ENCODE measurements at places on chromosomes 13 and 19.

DNA sequence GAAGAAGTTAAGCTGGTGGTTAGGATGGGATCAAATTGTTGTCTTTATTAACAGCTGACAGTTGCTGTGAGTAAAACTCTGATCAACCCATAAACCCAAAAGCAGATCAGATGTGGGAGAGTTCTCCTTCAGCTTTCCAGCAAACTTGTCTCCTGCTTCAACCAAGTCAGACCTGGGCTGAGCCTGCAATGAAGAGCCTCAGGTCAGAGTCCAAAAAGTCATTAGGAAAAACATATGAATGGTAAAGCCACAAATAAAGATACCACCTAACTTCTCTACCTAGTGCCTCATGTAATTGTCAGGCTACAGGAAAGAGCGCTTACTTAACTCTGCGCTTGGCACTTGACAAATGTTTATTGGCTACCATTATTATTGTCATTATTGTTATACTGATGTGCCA is 21.9 kb upstream of the UBE2L5 start:
- no peak for DNase-seq

DNA sequence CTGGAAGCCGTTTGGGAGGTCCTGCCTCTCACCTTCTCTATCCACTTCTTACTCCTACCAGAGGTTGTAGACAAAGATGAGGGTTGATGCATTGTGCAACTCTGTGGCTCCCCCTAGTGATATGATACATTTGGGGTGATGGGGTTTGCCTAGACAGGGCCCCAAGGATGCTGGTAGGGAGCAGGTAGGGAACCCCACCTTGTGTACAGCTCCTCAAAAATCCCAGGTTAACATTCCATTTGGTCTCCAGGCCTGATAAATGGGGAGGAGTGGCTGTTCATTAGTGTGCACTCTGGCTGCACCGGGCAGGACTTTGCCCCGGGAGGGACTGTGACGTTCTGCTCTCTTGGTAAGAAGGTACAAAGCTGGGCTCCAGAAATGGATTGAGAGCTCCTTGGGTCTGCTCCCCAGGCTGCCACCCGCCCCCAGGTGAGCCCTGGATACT is 19.2 kb downstream of the SIGLEC8 start:
- DNase-seq, result no peak

- DNase-seq, result no peak
Measured at GRCh38 chr13:19185865-19186645, 4.4 kb upstream of the TUBA3C start.

DNA sequence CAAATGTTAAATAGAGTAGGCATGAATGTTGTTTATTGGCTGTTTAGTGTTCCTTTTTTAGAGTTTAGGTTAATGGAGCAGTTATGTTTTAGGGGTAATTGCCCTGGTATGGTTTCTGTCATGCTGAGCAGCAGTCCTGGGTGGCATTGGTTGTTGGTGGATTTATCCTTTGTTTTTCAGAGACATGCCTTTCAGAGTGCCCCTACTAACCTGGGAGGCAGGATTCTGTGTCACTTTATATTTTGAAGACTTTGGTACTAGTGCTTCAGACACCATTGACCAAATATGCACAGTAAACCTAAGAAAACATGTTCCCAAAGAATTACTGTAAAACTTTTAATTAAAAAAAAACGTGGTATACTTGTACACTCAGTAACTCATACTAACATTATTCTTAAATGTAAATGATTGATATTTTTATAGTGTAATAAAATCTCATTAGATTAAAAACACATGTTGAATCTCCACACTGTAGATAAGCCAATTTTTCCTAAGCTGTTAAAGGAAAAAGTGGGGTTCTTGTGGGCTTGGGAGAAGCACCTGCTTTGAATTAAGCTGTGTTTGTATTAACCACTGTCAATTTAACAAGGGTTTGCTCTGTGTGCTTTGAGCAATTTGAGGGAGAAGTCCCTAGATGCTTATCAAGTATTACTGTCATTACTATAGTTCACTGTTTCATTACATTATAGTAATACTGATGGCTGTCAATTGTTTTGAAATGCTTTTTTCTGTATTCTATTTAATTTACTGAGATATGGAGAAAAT is 133.2 kb downstream of the LMO7 start:
- DNase-seq, result no peak

DNA sequence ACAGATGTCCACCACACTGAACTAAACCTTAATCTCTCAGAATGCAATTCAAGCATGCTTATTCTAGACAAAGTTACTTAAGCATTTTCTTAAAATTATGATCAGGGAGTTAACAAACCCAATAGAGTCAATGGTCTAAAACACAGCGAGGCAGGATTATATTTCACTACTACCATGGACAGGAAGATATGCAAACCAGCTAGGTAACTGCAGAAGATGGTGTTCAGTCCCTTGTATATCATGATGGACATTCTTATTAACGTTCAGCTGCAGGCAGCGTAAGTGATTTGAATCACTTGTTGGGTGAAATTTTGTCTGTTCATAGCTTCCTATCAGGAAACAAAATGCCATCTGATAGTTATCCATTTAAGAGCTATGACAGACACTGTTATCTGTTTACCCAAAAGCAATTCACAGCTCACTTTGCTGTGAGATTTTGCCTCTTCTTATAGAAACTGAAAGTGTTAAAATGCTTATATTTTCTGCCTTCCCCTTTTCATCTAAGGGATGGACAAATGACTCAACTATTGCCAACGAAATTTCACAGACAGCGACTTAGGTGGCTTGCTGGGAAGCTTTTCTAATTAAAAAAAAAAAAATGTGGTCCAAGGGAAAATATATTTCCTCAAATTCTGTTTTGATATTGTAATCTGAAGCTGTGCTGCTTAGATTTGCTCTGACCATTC is 591.9 kb downstream of the DACH1 start:
- DNase-seq, result no peak

- no peak for DNase-seq
Measured at GRCh38 chr13:79457948-79458347, 23.0 kb upstream of the NDFIP2 start.

GRCh38 chr13:83733293-83733692 is 149.0 kb downstream of the SLITRK1 start:
- DNase-seq, result no peak

DNA sequence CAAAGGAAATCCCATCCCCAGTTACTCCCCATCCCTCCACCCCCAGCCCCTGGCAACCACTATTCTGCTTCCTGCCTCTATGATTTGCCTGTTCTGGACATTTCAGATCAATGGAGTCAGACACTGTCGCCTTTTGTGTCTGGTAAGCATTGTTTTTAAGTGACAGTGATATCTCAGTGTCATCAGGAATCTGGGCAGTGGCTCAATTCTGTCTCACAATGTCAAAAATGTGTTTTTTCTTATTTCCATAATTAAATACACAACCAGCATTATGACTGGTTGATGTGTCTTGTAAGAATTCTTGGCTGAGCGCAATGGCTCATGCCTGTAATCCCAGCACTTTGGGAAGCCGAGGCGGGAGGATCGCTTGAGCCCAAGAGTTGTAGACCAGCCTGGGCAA is 20.2 kb upstream of the PGLS start:
- DNase-seq, result no peak

GRCh38 chr13:33349288-33349985 is 63.9 kb upstream of the STARD13 start:
- no peak for DNase-seq

- DNase-seq, result no peak
Measured at GRCh38 chr13:99407906-99408702, 93.2 kb upstream of the TM9SF2 start.

GRCh38 chr19:31110336-31110735 is 238.9 kb downstream of the TSHZ3 start:
- DNase-seq, result no peak

DNA sequence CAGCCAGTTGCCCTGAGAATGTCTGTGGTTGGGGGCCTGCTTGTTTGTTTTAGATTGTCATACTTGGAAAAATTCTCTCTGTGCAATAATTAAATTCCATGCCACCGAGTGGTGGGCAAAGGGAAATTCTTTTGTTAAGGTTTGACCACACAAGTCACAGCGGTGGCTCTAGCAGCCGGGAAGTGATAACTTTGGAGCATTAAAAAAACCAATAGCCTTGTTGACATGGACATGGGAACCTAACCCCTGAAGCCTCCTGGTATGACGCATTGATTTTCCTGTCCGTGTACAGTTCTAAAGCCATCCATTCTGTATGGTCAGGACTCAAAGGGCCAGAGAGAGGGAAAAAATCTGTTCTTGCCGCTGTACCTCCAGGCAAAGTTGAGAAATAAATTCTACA is 384.9 kb upstream of the ZNF507 start:
- no peak for DNase-seq

GRCh38 chr13:85896516-85897450 is 97.6 kb upstream of the SLITRK6 start:
- DNase-seq, result no peak

DNA sequence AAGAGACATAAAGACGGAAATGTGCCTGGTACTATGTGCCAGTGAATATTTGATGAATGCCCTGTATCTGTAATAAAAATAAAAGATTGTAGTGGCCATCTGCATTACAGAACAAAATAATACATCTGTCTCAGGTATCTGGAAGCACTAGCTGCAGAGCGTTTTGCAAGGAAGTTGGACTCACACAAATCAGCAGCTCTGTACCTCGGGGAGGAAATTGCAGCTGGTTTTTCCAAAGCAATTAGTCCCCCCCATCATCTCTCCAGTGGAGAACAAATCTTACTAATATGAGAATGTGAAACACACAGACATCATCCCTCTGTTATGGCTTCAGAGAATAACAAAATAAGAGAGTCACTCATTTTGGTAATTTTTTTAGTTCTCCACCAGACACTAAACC is 245.3 kb downstream of the ITGBL1 start:
- no peak for DNase-seq

DNA sequence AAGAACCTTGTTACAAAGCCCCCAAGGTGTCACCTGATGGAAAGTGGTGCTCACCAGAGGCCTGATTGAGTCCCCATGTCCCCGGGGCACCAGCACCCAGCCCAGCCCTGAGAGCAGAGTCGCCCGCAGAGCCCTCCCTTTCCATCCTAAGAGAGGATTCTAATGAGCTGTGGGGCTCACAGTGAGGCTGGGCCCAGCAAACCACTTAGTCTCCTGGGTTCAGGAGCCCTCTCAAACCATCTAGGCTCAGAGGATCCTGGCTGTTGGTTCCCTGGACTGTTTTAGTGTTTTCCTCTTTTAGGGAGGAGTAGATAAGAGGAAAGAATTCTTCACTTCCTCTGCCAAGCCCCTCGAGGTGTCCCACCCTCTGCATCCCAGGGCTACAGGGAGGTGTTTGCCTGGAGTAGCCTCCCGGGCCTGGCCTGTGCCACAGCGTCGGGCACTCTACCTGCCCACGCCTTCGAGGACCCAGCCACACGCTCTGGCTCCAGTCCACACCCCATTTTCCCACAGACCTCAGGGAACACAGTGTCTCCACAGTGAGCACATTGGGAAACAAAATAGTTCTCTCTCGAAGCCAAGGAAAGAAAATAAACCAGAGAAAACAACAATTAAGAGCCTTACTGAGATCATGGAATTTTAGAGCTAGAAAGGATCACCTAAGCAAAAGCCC is 34.4 kb downstream of the DHRS12 start:
- no peak for DNase-seq

GRCh38 chr13:35872369-35872768 is 258.8 kb downstream of the DCLK1 start:
- DNase-seq, result no peak

- DNase-seq, result peak; percentile 17
Measured at GRCh38 chr19:11196406-11197287, 698 bp downstream of the KANK2 start.

DNA sequence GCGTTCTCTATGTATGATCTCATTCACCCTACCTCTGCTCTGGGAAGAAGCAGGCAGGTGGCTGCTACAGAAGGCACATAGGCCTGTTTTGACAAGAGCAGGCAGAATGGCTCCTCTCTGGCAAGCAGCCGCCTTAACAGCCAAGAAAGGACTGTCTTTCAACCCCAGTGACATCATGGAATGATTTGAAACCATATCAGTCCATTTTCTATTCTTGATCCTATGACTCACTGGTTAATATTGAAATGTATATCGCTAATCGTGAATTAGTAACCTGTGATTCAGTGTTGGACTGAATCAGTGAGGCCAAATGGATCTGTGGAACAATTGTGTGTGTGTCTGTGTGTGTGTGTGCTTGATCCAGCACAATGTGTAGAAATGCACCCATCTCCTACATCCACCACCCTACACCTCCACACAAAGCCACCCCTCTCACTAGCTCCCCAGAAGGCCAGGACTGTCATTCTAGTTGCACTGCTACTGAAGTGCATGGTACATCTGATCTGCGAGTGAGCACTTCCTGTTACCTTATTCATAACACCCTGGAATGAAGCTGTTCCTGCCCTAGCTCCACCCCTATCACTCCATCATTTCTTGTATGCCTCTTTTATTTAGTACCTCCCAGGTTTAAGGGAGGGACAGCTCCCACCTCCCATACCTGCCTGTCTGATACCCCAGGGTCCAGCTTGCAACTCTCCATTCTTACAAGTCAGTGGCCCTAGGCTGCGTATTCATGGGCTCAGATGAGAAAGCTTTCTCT is 460.0 kb downstream of the FOXO1 start:
- no peak for DNase-seq

GRCh38 chr13:74669149-74669548 is 534.9 kb upstream of the KLF12 start:
- DNase-seq, result no peak

DNA sequence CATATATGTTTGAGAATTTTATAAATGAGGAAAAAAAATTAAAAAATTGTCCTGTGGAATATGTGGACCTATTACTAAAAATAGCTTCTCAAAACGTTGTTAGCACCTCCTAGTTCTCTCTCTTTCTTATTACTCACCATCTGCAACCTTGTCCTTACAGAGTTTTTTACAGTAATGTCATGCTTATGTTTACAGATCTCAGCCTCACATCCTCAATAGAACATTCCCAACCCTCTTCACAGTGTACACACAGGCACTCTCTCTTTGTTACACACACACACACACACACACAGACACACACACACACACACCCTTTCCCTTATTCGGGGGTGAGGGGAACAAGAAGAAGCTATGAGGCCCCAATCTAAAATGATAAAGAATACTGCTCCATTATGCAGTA is 197.7 kb downstream of the SLITRK6 start:
- DNase-seq, result no peak

- no peak for DNase-seq
Measured at GRCh38 chr19:50189331-50189730, 14.1 kb upstream of the MYH14 start.

DNA sequence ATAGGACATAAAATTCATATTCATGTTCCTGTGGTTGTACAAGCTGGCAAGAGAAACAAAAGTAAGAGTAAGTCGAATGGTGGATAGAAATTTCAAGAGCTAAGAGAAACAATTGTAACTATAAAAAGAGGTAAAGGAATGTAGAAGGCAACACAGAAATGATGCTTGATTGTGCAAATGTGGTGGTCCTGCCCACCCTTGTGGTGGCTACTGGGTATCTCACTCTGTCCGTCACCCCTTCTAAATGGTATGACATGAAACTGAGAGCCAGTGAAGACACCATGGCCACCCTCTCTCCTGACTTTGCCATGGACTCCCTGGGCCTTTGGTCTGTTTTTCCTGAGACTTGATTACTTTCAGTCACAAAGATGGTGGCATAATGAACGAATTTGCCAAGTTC is 925.9 kb upstream of the SLITRK6 start:
- no peak for DNase-seq

- DNase-seq, result no peak
Measured at GRCh38 chr19:1252221-1252820, 3.9 kb downstream of the MIDN start.

Measured in SW 1271 (cell line).